ENCODE measurements at places on chromosomes 12 and 14.

- no peak for DNase-seq
Measured at GRCh38 chr12:40106202-40106533, 287 bp upstream of the SLC2A13 start.

- no peak for DNase-seq
Measured at GRCh38 chr12:16260206-16260605, 17.3 kb downstream of the SLC15A5 start.

DNA sequence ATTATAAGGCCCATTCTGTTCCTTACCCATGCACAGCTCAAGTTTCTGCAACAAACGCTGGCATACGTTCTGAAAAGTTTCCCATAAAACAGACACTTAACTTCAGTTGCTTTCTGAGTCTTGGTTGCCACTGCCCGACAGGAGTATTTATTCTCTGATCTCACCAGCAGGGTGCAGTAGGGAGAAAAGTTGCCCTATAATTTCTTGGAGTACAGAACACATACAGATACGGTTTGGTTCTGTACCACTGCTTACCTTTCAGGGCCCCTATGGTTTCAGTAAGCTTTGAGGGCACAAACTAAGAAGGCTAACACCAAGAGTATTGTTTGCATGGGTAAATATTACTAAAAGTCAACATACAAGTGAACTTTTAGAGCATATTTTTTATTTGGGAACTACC lies 77.9 kb downstream of the SPATA7 start:
- peak; percentile 16 for DNase-seq

- no peak for DNase-seq
Measured at GRCh38 chr14:49940808-49941421, 48.0 kb downstream of the ARF6 start.

DNA sequence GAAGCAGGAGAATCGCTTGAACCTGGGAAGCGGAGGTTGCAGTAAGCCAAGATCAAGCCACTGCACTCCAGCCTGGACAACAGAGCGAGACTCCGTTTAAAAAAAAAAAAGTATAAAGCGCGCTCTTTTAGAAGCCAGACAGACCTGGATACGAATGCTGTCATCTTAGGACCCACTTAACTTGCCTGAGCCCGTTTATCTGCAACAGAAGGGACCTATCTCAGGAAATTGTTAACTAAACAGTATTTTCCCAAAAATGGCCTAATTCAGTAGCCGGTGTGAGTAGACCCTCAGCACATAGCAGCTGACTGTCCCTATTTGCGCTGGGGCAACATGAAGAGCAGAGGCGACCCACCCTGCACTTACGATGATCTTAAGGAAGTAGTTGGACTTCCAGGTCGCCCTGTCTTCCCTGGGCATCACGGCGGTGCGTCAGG lies 529 bp downstream of the RPLP0 start:
- no peak for DNase-seq

Data from mesendoderm (in vitro differentiated cells).